ENCODE measurements at places on chromosomes 4 and X. TPM values are rescaled to one million over a fixed set of nuclear protein-coding genes. Genes with fewer than 3 reads are reported as not detected.

- H3K4me1 ChIP-seq: no peaks in the 10 kb centered on the region
- no peak overlapping the region for H3K4me3 ChIP-seq
- no peak for DNase-seq
- no peaks in the 10 kb centered on the region for H3K36me3 ChIP-seq
- no peak overlapping the region for H3K27ac ChIP-seq
Measured at GRCh38 chr4:186158966-186159365, 32.4 kb upstream of the CYP4V2 start.

DNA sequence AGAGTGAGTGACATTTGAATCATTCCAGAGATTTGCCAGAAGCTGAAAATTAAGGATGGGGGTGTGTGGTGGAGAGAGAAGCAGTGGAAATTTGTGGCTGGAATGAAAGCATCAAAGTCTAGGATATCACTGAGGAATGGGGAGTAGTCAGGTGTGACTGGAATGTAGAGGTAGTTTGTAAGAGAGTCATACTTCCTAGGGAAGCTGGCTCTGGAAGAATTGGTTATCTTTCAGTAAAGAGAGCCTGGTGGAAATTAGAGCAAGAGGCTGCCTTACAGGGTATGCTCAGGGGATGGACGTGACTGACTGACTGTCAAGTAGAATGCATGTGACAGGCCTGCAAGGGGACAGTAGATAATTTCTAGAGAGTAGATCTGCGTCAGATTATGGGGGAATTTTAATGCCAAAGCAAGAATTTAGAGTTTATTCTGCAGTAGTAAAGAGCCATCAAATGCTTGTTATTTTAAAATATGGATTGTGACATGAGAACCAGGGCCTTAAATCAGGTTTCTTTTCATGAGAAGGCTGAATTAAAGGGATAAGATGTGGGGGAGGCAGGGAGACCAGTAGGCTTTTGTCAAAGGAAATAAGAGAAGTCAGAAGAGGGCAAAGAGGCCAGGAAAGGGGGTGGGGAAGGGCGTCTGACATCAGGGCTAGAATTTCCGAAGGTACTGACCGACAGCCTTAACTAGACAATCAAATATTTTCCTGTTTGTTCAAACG lies 109.9 kb downstream of the AFF1 start:
- peaks cover 14% of the 10 kb centered on the region for H3K4me1 ChIP-seq
- no peak for DNase-seq
- peaks cover 8% of the 10 kb centered on the region for H3K36me3 ChIP-seq
- H3K4me3 ChIP-seq: no peak overlapping the region

DNA sequence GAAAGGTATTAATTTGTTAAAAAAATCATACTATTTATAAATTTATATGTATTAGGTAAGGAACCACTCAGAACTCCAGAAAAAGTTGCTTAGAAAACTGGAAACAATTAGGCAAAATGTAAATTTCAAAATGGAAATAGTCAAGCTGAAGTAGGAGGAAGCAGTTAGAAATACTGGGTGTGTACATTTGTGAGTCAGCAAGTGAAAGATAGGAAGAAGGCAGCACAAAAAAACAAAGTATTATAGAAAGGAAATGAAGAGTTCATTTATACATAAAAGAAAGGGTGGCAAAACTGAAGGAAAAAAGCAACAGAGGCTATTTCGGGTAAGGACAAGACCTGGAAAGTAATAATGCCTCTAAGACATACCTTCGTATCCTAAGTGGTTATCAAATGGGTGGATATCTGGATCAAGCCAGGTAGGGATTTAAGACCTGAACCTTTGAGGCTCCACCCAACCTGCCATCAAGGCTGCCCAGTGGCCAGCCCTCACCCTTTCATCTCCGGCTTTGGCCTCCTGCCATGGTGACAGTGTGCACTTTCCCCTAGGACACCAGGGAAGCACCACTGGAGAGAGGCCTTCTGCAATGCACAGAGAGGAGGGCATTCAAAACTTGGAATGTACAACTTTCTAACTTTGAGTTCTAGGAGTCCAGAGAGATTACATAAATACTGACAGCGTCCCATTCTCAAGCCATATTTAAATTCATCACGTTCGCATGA lies at the start of gene LRRC66:
TSS of gene LRRC66 (minus strand) at position 428 of the 722 bp plus-strand sequence. CDS start 2,750 bp downstream, outside the sequence.
- DNase-seq: peak; percentile 64
- no peaks in the 10 kb centered on the region for H3K27me3 ChIP-seq
- H3K4me3 ChIP-seq: peak within 1 kb of the TSS; percentile 26
- peaks cover 18% of the 10 kb centered on the region for H3K4me1 ChIP-seq

GRCh38 chrX:122504026-122504425 lies 680.1 kb upstream of the GRIA3 start:
- no peak overlapping the region for H3K27ac ChIP-seq
- no peaks in the 10 kb centered on the region for H3K4me1 ChIP-seq
- no peak for DNase-seq
- no peaks in the 10 kb centered on the region for H3K36me3 ChIP-seq
- no peaks in the 10 kb centered on the region for H3K27me3 ChIP-seq

- H3K4me3 ChIP-seq: no peak overlapping the region
- no peak for DNase-seq
- no peaks in the 10 kb centered on the region for H3K27me3 ChIP-seq
- no peaks in the 10 kb centered on the region for H3K36me3 ChIP-seq
- no peaks in the 10 kb centered on the region for H3K4me1 ChIP-seq
Measured at GRCh38 chr4:153904011-153904410, 115.1 kb upstream of the SFRP2 start.

DNA sequence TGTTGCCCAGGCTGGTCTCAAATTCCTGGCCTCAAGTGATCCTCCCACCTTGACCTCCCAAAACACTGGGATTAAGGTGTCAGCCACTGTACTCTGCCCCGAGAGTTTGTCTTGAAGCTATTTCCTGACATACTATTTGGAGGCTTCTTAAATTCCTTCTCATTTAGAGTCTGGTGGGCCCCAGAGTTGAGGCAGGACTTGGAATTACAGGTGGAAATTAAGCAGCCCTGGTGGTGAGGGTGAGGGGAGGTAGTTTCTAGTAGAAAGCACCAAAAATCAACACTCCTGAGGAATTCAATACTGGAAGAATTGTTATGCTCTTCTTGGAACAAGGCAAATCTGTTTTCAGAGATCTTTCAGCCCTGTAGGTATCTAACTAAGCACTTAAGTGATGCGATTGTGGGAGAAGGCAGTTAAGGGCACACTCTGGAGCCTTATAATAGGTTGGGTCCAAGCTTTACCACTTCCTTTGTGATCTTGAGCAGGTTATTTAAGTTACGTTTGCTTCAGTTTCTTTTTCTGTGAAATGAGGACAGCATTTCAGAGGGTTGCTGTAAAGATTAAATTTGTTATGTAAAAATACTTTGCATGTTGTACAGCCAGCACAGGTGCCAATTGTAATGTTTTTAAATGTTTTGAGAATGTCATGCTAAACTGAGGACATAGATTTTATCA lies 200.7 kb downstream of the SOWAHB start:
- peaks cover 15% of the 10 kb centered on the region for H3K36me3 ChIP-seq
- peaks cover 7% of the 10 kb centered on the region for H3K4me1 ChIP-seq
- H3K27me3 ChIP-seq: no peaks in the 10 kb centered on the region
- DNase-seq: no peak
- no peak overlapping the region for H3K27ac ChIP-seq

GRCh38 chr4:39050590-39050989 lies 11.4 kb upstream of the KLHL5 start:
- no peak overlapping the region for H3K4me3 ChIP-seq
- peaks cover 2% of the 10 kb centered on the region for H3K4me1 ChIP-seq
- no peak overlapping the region for H3K27ac ChIP-seq
- DNase-seq: no peak
- H3K36me3 ChIP-seq: no peaks in the 10 kb centered on the region

GRCh38 chr4:168293386-168293975 lies 25.1 kb downstream of the DDX60 start:
- no peaks in the 10 kb centered on the region for H3K27me3 ChIP-seq
- H3K4me1 ChIP-seq: peaks cover 3% of the 10 kb centered on the region
- H3K36me3 ChIP-seq: peaks cover 7% of the 10 kb centered on the region
- H3K27ac ChIP-seq: no peak overlapping the region
- no peak overlapping the region for H3K4me3 ChIP-seq

GRCh38 chrX:29172880-29173279 lies 585.6 kb downstream of the IL1RAPL1 start:
- H3K4me1 ChIP-seq: no peaks in the 10 kb centered on the region
- no peaks in the 10 kb centered on the region for H3K36me3 ChIP-seq

DNA sequence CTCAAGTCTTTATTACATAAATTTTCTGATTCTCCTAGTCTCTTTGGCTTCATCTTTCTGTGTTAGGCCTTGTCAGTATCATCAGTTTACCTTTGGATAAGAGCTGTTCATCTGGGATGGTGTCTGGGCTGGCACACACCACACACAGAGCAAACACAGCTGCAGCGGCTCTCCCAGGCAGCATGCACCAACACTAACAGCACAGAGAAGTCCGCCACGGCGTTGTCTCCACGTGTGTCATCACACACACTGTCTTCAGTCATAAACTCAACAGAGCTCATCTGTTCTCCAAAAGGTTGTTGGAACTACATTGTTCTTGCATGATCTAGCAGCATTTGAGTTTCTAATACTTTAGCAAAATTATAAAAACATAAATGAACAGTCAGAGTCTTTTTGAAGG lies 851.9 kb upstream of the FRG1 start:
- no peak overlapping the region for H3K27ac ChIP-seq
- H3K4me1 ChIP-seq: no peaks in the 10 kb centered on the region
- no peak overlapping the region for H3K4me3 ChIP-seq
- no peak for DNase-seq
- no peaks in the 10 kb centered on the region for H3K27me3 ChIP-seq
- no peaks in the 10 kb centered on the region for H3K36me3 ChIP-seq

GRCh38 chr4:105280338-105281123 lies 133.9 kb downstream of the TET2 start:
- no peak overlapping the region for H3K27ac ChIP-seq
- H3K4me3 ChIP-seq: no peak overlapping the region
- peaks cover 5% of the 10 kb centered on the region for H3K36me3 ChIP-seq
- no peaks in the 10 kb centered on the region for H3K4me1 ChIP-seq

DNA sequence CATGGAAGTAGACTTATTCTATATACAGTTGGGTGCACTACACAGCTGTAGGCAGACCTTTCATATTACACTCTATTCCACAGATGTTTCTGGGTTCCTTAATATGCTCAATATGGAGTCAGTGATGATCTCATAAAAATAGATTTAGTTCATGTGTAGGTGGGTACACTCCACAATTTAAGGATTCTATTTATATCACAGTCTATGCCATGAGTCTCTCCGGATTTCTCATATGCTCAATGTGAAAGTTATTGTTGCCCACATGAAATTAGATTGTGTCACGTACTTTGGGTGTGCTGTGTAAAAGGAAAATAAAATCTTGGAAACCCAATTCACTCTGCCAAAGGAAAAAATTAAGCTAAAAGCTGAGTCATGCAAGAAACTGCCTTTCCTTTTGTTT lies 32.5 kb upstream of the TASL start:
- no peaks in the 10 kb centered on the region for H3K27me3 ChIP-seq
- H3K4me1 ChIP-seq: no peaks in the 10 kb centered on the region
- DNase-seq: no peak
- H3K4me3 ChIP-seq: no peak overlapping the region
- H3K27ac ChIP-seq: no peak overlapping the region

GRCh38 chr4:155353923-155354540 lies 22.7 kb downstream of the MAP9 start:
- DNase-seq: peak; percentile 65
- peaks cover 3% of the 10 kb centered on the region for H3K36me3 ChIP-seq
- no peak overlapping the region for H3K27ac ChIP-seq

DNA sequence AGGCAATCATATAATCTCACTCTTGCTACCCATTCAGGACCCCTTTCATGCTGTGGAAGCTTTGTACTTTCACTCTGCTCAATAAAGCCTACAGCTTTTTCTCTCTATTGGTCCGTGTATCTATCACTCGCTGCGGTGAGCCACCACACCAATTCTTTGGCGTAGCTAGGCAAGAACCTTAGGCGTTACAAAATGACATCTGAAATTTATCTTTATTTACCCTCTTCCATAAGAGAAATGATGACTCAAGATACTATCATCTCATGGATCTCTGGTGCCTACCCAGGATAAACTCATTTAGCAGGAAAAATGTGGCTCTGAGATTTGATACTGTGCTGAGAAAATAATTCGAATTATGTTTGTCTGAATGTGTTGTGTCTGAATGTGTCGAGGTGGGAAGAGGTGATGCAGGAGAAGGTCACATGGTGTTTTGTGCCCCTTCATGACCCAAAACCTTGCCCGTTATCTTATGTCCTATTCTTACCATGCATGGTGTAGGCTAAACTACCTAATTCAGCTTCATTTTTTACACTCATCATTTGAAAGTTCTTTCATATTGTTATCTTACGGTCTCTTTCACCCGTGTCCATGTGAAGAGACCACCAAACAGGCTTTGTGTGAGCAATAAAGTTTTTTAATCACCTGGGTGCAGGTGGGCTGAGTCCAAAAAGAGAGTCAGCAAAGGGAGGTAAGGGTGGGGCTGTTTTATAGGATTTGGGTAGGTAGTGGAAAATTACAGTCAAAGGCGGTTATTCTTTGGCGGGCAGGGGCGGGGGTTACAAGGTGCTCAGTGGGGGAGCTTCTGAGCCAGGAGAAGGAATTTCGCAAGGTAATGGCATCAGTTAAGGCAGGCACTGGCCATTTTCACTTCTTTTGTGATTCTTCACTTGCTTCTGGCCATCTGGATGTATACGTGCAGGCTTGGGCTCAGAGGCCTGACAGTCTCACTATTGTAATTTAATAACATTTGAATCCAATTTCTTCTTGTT lies 41.6 kb upstream of the GIMD1 start:
- no peak for DNase-seq
- no peaks in the 10 kb centered on the region for H3K27me3 ChIP-seq
- no peak overlapping the region for H3K27ac ChIP-seq
- no peak overlapping the region for H3K4me3 ChIP-seq

DNA sequence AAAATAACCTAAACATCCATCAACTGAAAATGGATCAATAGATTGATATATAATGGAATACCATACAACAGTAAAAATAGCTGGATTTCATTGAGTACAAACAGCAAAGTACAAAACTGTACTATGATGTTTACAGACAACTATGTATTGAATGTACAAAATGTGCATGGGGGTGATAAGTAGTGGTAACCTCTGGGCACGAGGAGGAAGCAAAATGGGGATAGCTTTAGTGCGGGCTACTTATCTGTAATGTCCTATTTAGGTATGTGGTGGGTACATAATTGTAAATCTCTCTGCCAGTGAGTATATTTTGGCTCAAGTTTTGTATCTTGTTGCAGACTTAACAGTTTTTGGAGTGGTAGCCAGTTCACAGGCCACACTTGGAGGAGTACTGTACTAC lies 123.6 kb downstream of the STAG2 start:
- no peaks in the 10 kb centered on the region for H3K4me1 ChIP-seq
- H3K4me3 ChIP-seq: no peak overlapping the region
- DNase-seq: no peak
- no peak overlapping the region for H3K27ac ChIP-seq
- H3K36me3 ChIP-seq: peaks cover 3% of the 10 kb centered on the region

SPP1 gene
- polyA plus RNA-seq: 3.0 TPM

GUCY1A1 gene
- 8.1 TPM for polyA plus RNA-seq

SPANXD gene
- not detected for polyA plus RNA-seq

EFHC2 gene
- not detected for polyA plus RNA-seq

PNCK gene
- polyA plus RNA-seq: 1.1 TPM

TKTL1 gene
- polyA plus RNA-seq: 0.12 TPM

ETDB gene
- not detected for polyA plus RNA-seq

C1QTNF7 gene
- polyA plus RNA-seq: 1.8 TPM

CLCN4 gene
- polyA plus RNA-seq: 0.70 TPM

CHRNA9 gene
- not detected for polyA plus RNA-seq

ZCCHC12 gene
- polyA plus RNA-seq: 1.8 TPM

ETDA gene
- polyA plus RNA-seq: not detected

AMER1 gene
- polyA plus RNA-seq: 1.4 TPM

All from small intestine (tissue), 16 donors.